ENCODE measurements at places on chromosomes 7 and 10.

DNA sequence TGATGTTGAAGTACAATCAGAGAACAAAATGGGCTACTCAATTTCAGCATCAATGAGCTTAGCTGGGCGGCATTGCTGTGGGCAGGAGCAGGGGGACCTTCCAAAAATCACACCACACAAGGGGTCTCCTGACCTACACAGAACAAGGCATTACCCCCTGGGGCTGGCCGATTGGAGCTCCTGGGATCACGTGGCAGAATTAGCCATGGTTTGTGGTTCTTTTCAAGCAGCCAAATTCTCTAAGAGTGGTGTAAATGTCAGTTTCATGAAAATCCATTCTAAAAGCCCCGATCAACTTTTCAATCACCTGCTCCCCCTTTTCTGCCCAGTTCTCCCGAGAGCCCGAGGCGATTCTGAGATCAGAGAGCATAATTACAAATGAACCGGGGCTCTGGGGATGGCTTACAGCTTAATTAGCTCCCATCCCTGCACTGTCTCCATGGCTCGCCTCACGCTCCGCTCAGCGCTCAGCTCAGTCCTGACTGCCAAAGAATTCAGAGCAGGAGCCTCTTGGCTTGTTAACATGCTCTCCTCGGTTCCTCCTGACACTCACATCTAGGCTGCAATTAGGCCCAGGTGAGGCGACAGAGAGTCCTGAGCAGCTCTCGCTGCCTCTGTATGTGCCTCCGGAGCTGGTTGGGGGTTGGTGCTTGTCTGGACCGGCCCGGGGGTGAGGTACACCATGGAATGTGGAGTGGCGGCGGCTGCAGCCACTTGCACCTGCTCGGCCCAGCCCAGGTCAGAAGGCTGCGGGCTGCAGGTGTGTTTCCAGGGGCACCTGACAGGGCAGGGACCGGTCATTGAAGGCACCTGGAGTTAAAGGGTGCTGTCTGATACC, 111.8 kb downstream of the WDR11 start:
- no peak for DNase-seq

DNA sequence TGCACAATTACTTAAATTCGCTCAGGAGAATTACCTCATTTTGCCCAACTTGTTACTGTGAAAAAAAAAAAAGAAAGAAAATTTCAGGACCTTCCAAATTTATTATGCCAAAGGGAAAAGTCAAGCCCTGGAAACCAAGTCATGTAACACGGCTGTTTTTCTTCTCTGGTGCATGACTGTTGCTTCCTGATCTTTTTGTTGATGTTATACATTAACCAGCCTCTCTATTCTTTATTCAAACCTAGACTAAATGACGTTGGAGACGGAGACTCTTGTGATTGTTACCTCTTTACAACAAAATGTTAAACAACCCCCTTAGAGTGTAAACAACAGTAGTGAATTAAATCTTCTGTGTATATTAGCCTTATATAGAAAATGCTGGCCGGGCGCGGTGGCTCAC, 16.1 kb upstream of the ZC3HAV1 start:
- no peak for DNase-seq

DNA sequence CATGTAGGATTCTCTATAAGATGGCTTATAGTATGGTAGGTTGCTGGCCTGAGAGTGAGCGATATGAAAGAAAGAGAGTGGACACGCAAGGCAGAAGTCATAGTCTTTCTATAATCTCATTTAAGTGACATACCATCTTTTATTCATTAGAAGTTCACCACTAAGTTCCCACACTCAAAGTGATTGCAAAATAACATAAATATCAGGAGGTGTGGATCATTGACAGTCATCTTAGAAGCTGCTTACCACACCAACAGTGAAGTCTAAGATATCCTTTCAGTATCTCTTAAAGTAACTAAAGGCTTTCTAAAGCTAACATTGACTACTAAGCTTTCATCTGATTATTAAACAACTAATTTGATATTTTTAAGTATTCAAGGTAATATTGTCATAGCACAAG, 36.9 kb upstream of the GNAI1 start:
- no peak for DNase-seq

- no peak for DNase-seq
These were observed 288.3 kb downstream of the CELF2 start for GRCh38 chr10:11305825-11306593.

- no peak for DNase-seq
These were observed 97.9 kb downstream of the TSPAN12 start for GRCh38 chr7:120760050-120760449.

DNA sequence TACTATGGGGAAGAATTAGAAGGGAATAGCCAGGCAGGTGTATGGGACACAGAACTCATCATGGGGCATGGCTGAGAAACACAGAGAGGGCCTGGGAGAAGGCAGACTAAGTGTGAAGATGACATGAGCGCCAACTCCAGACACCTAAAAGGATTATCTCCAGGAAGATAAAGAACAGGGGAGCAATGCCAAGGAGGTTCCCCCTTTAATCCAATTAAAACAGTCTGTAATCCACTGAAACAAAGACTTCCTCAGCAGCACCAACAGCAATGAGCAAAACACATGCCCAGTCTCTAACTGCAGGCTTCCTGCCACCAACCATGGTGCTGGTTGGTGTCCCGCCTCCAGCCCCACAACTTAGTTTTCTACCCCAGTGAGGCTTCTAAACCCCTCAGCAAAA, 108.9 kb downstream of the GRID1 start:
- no peak for DNase-seq

DNA sequence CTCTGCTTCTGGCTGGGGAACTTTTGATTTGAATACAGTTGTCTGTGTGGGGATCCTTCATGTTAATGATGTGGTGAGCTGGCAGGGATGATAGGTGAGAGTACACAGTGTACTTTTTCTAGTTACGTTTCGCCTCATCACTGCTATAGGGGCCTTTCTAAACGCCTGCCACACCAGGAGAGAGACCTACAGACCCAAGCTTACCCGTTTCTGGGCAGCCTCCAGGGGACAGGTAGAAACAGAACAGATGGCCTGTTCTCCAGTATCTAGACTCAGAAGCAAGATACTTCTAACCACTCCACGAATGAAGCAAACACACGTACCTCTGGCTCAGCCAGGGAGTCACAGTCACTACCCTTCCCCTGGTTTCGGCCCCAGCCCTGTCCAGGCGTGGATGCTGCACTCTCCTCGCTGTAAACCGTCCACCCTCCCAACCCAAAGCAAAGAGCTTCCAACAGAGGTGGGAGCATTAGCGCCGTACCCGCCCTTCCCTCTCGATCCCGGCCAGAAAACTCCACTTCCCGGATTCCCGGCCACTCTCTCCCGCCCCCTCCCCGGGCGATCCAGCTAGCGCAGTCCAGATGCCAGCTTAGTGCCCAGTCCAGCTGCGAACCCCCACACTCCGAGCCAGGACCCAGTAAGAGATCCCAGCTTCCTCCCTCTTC, 1.2 kb downstream of the CCDC6 start:
- no peak for DNase-seq

- DNase-seq, result no peak
These were observed 332.5 kb downstream of the ZWINT start for GRCh38 chr10:56028298-56029132.

Measured in HepG2 (cell line).